ENCODE measurements at places on chromosomes 1 and 21. TPM values are rescaled to one million over a fixed set of nuclear protein-coding genes. Genes with fewer than 3 reads are reported as not detected.

DNA sequence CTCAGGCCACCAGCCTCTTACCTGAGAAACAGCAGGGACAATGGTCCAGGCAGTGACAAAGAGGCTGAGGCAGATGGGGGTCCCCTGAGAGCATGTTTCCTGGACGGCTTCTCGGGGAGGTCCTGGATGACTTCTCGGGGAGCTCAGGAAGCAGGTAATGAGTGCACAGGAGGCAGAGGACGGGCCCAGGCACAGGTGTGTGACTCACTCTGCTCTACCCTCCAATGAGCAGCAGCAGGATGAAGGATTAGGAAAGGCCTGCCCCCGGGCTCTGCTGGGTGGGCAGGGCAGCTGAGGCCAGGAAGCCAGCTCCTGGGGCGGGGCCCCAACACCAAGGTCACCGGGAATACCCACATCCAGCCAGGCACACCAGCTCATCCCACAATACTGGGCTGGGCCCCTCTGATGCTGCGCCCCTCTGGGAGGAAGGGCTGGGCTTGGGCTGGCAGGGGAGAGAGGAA, 17.2 kb upstream of the PTAFR start:
- H3K27me3 ChIP-seq, result no peaks in the 10 kb centered on the region
- peak; percentile 77 for DNase-seq
- H3K36me3 ChIP-seq, result no peaks in the 10 kb centered on the region

DNA sequence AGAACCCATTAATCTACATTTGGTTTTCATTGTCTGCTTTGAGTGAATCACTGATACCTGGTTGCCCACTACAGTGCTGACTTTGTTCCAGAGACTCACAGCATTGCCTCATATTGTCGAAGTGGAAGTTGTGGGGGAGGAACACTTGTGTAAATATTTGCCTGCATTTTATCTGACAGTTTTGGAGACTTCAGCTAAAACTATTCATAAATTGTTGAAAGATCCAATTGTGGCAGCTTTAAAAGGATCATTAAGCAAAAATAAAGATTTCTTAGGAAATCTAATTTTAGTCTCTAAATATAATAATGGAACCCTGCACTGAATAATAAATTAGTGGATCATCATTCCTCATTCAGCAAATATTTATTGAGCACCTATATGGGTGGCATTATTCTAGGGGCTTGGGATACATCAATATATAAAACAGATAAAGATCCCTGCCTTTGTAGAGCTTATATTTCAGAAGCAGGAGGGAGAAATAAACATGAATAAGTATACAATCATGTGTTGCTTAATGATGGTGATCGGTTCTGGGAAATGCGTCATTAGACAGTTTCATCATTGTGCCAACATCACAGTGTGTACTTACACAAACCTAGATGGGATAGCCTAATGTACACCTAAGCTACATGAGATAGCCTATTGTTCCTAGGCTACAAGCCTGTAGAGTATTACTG, 73.5 kb downstream of the OSBPL9 start:
- H3K4me1 ChIP-seq, result peaks cover 44% of the 10 kb centered on the region
- H3K4me3 ChIP-seq, result peak overlapping the region; percentile 15
- H3K27ac ChIP-seq, result peak overlapping the region; percentile 95
- DNase-seq, result peak; percentile 87
- H3K27me3 ChIP-seq, result no peaks in the 10 kb centered on the region

GRCh38 chr1:16924919-16925477, 3.3 kb downstream of the CROCC start:
- no peaks in the 10 kb centered on the region for H3K36me3 ChIP-seq
- no peak overlapping the region for H3K27ac ChIP-seq
- H3K4me1 ChIP-seq, result no peaks in the 10 kb centered on the region
- H3K4me3 ChIP-seq, result no peak overlapping the region
- DNase-seq, result no peak

DNA sequence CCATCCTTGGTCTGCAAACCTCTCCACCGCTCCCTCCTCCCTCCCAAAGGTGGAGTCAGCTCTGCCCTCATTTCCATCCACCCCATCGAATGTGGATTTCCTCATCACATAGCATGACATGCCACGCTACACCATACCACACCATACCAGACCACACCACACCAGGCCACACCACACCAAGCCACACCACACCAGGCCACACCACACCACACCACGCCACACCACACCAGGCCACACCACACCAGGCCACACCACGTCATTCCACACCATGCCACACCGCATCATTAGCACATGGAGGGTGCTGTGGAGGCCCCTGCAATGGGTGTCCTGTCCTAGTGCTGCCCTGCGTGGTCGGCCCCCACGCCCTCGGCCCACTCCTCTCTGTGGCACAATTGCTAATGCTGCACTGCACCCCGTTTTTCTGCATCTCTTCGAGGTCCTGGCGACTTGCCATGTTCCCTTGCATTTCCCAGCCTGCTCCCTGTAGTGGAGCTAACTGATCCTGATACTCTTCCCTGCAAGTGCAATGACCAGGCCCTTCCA, 11.3 kb downstream of the DFFB start:
- no peak overlapping the region for H3K27ac ChIP-seq
- no peaks in the 10 kb centered on the region for H3K27me3 ChIP-seq
- no peak for DNase-seq

Gene CD5L
- not detected for total RNA-seq

Measured in PC-3 (cell line).